Upper lobe of right lung (tissue), 1 donor: ENCODE measurements at places on chromosomes 2 and 18. TPM values are rescaled to one million over a fixed set of nuclear protein-coding genes. Genes with fewer than 3 reads are reported as not detected.

DNA sequence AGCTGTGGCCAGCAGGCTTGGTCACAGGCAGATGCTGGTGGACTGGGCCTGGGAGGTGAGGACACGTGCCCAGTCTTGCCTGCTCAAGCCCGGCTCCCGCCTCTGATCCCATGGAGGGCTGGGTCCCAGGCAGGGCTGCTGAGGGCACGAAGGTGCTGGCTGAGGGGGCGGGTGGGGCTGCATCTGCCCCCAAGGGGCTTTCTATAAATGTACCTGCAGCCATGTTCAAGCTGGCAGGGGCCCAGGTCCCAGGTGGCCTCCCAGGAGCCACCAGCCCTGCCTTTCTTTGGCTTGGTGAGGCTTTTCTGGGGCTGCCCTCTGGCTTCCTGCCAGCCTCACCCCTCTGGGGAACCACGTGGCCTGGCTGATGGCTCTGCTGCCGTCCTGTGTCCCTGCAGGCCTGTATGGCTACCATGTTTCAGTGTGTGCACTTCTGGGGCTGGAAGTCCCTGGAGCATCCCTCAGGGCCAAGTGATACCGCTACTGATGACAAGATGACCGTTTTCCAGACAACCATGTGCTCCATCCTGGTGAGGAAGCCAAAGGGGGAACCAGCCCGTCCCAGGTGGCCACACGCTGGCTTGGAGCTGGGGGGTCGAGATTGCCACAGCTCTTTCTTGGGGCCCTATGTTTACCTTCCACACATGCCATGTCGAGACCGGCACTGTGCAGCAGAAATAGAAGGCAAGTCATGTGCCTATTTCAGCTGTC is 23.2 kb downstream of the HJURP start:
- DNase-seq: peak; percentile 59
- no peaks in the 10 kb centered on the region for H3K36me3 ChIP-seq
- no peak overlapping the region for H3K27ac ChIP-seq

DNA sequence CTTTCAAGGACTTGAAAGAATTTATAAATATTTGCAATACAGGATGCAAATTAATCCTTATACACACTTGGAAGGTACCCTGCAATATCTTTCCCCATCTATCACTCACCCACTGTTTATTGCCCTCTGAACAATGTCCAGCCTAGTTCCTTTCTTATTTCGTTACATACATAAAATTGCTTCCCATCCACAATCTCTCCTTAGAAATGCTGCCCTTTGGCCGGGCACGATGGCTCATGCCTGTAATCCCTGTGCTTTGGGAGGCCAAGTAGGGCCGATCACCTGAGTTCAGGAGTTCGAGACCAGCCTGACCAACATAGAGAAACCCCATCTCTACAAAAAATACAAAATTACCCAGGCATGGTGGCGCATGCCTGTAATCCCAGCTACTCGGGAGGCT is 41.2 kb upstream of the ATP8B1 start:
- H3K27me3 ChIP-seq: no peaks in the 10 kb centered on the region
- no peak overlapping the region for H3K4me3 ChIP-seq
- no peak overlapping the region for H3K27ac ChIP-seq
- H3K36me3 ChIP-seq: no peaks in the 10 kb centered on the region
- no peak for DNase-seq
- no peaks in the 10 kb centered on the region for H3K4me1 ChIP-seq

DNA sequence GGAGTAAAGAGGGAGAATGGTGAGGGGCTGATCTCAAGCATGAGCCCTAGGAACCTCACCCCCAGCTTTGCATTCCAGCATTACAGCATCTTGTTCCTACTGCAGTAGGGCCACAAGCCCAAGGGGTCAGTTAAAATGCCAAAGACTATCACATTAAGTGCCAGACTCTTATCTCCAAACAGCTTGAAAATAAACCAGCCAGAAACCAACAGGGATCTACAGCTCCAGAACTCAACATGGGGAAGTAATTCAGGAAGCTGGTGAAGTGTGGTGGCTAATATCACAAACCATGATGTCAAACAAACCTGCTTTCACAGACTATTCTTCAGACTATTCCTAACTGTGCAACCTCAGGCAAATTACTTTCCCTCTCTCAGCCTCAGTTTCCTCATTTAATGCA is 278.3 kb downstream of the TNS1 start:
- no peak for DNase-seq
- H3K4me3 ChIP-seq: no peak overlapping the region

The RAB27B gene
- 22.2 TPM for total RNA-seq

The ANKRD30B gene
- total RNA-seq: not detected

The GPR55 gene
- 1.2 TPM for total RNA-seq

GRCh38 chr2:149075853-149076252 is 37.4 kb downstream of the LYPD6B start:
- no peak overlapping the region for H3K27ac ChIP-seq
- no peaks in the 10 kb centered on the region for H3K36me3 ChIP-seq
- no peaks in the 10 kb centered on the region for H3K4me1 ChIP-seq
- no peak for DNase-seq
- no peaks in the 10 kb centered on the region for H3K27me3 ChIP-seq

DNA sequence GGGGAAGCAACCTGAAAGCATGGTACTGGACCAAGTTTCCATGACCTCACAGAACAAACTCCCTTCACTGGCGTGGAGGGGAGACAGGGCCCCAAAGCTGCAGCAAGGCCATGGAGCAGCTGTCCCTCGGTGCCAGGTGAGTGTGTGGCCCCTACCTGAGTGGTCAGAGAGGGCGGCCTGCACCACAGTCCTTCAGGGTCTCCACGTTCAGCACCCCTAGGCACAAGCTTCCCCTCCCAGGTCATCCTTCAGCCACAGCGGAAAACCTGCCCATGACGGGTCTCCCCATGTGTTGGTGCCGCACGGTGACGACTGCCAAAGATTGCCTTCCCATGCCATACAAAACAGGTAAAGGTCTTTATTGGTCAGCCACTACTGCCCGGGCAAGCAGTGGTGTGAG is 201.6 kb downstream of the MGAT5 start:
- H3K4me1 ChIP-seq: no peaks in the 10 kb centered on the region
- no peak overlapping the region for H3K27ac ChIP-seq
- H3K4me3 ChIP-seq: no peak overlapping the region
- H3K36me3 ChIP-seq: no peaks in the 10 kb centered on the region
- no peaks in the 10 kb centered on the region for H3K27me3 ChIP-seq
- DNase-seq: peak; percentile 45

DNA sequence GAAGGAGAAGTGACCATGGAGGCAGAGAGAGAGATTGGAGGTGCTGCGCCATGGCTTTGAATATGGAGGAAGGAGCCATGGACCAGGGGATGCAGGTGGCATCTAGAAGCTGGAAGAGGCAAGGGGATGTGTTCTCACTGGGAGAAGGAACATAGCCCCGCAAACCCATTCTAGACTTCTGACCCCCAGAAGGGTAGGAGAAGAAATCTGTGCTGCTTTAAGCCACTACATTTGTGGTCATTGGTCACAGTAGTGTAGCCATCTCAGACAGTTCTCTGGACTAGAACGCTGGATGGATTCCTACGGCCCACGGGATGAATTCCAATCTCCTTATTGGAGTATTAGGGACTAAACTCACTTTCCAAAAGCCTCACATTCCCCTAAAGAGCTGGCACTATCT is 67.8 kb downstream of the PTGR3 start:
- no peak overlapping the region for H3K27ac ChIP-seq
- H3K4me3 ChIP-seq: no peak overlapping the region
- no peaks in the 10 kb centered on the region for H3K36me3 ChIP-seq

DNA sequence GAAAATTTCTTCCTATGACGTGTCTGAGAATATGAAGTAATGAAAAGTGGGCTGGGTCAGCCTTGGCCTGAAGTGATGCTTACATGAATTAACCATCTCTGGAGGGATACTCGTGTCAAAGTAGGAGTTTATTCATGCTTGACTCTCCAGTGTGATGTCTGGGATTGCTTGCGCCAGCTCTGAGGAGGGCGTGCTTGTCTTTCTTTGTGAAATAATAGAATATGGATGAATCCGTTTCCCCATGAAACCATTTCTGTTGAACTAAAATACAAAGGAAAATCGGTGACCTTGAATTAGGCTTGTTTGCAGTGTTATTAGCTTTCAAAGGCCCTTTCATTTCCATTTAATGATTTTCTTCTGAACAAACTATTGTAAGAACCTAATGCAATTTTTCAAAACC is 77.9 kb downstream of the EML6 start:
- H3K36me3 ChIP-seq: no peaks in the 10 kb centered on the region
- H3K27ac ChIP-seq: no peak overlapping the region
- no peak for DNase-seq
- H3K4me1 ChIP-seq: no peaks in the 10 kb centered on the region
- no peaks in the 10 kb centered on the region for H3K27me3 ChIP-seq
- H3K4me3 ChIP-seq: no peak overlapping the region

The UGT1A5 gene
- not detected for total RNA-seq

The OR6B2 gene
- not detected for total RNA-seq

The THADA gene
- 32.9 TPM for total RNA-seq

DNA sequence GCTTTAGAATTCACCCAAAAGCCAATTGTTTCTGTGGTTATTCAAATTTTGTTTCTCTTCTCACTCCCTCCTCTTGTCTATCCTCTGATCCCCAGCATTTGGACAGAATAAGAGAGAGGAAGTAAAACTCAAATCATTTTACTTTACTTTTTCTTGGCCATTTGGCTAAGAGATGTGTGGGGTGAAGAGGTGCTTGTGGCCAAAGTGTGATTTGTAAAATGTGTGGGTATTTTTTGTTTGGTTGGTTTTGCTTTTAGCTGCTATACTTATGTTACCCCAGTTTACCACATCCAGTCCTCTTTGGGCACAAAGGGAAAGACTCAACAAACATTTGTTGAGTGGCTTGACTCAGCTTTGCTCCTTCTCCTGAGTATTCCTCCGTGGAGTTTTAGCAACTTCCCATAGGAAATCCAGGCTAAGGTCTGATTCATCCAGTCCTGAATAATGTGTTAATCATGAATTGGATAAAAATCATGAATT is 109.1 kb upstream of the CYP1B1 start:
- no peak overlapping the region for H3K27ac ChIP-seq
- no peaks in the 10 kb centered on the region for H3K27me3 ChIP-seq
- no peaks in the 10 kb centered on the region for H3K36me3 ChIP-seq
- no peak overlapping the region for H3K4me3 ChIP-seq
- peaks cover 5% of the 10 kb centered on the region for H3K4me1 ChIP-seq

DNA sequence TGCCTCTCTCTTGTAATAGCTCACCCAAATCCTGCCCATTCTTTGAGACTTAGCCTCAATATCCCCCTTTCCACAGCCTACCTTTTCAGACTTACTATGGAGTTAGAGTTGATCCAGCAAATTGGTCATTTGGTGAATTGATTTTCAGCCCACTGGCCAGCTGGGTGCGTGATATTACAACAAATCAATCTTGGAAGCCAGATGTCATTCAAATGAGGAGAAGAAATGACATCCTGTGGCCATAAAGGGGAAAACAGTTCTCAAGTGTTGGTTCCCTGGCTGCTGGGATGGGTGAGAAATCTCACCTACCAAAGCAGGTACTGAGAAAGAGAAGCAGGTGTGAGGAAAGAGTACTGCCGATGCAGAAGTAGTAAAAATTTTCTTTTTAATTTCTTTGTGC is 36.7 kb upstream of the FOXI3 start:
- DNase-seq: no peak
- H3K4me1 ChIP-seq: no peaks in the 10 kb centered on the region
- H3K36me3 ChIP-seq: no peaks in the 10 kb centered on the region
- H3K4me3 ChIP-seq: no peak overlapping the region
- H3K27me3 ChIP-seq: peaks cover 3% of the 10 kb centered on the region
- no peak overlapping the region for H3K27ac ChIP-seq

DNA sequence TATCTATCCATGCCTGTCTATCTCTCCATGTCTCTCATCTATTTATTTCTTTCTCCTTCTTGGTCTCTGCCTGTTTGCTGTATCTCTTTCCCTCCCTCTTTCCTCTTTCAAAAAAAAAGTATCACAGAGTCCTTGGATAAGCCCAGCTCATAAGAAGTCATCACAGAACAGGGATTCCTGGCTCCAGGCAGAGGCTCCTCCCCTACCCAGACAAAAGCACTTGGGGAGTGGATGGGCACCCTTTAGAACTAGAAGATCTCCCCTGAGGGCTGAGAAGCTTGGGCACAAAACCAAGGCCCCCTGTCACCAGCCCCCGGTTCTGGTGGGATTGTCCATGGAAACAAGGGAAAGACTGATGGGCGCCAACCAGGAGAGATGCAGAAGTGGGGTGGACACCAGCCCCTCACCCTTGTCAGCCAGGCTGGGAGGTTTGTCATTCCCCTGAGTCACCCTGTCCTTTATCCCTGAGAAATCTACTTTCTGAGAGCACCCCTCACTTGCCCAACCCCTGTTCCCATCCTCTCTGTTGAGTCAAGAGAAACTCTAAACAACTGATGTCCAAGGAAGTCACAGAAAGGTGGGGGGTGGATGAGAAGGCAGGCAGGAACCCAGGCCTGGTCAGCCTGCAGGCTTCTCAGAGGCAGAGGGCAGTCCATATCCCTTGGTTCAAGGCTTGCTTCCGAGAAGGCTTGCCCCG is 127.1 kb downstream of the TNS1 start:
- H3K36me3 ChIP-seq: peaks cover 97% of the 10 kb centered on the region
- H3K27me3 ChIP-seq: no peaks in the 10 kb centered on the region
- no peaks in the 10 kb centered on the region for H3K4me1 ChIP-seq
- H3K27ac ChIP-seq: no peak overlapping the region

DNA sequence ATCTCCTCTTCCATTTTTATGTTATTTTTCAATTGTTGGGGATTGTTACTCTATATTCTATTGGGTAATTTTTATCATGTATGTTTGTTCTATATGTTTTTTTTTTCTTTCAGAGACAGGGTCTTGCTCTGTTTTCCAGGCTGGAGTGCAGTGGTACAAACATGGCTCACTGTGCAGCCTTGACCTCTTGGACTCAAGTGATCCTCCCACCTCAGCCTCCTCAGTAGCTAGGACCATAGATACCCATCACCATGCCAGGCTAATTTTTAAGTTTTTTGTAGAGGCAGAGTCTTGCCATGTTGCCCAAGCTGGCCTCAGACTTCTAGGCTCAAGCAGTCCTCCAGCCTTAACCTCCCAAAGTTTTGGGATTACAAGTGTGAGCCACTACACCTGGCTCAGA is 88.7 kb downstream of the TTC27 start:
- H3K27me3 ChIP-seq: no peaks in the 10 kb centered on the region
- H3K36me3 ChIP-seq: no peaks in the 10 kb centered on the region
- no peak overlapping the region for H3K27ac ChIP-seq
- DNase-seq: no peak
- H3K4me1 ChIP-seq: peaks cover 11% of the 10 kb centered on the region

GRCh38 chr18:39318008-39318407 is 1752.4 kb upstream of the CELF4 start:
- H3K36me3 ChIP-seq: no peaks in the 10 kb centered on the region
- H3K27ac ChIP-seq: no peak overlapping the region
- no peaks in the 10 kb centered on the region for H3K4me1 ChIP-seq

The PTPN2 gene
- 53.9 TPM for total RNA-seq

DNA sequence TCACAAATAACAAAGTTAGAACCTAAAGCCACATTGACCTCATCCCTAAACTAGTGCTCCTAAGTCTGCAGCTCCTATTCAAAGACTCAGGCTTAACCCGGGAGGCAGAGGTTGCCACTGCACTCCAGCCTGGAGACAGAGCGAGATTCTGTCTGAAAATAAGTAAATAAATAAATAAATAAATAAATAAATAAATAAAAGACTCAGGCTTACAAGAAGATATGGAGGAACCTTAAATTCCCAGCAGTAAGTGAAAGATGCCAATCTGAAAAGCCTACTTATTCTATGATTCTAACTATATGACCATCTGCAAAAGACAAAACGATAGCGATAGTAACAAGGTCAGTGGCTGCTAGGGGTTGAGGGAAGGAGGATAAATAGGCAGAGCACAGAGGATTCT is 101.7 kb downstream of the DDX1 start:
- H3K36me3 ChIP-seq: no peaks in the 10 kb centered on the region
- H3K4me1 ChIP-seq: no peaks in the 10 kb centered on the region
- no peak for DNase-seq
- no peak overlapping the region for H3K27ac ChIP-seq
- no peaks in the 10 kb centered on the region for H3K27me3 ChIP-seq

The ZDBF2 gene
- 11.3 TPM for total RNA-seq

GRCh38 chr2:190927301-190927700 is 46.7 kb downstream of the GLS start:
- peak overlapping the region; percentile 7 for H3K27ac ChIP-seq
- H3K4me1 ChIP-seq: no peaks in the 10 kb centered on the region
- no peak overlapping the region for H3K4me3 ChIP-seq
- H3K27me3 ChIP-seq: no peaks in the 10 kb centered on the region
